Activated CD4-positive, alpha-beta T cell treated with anti-CD3 and anti-CD28 coated beads for 1 hour (primary cell): ENCODE measurements at places on chromosomes 12 and 14.

DNA sequence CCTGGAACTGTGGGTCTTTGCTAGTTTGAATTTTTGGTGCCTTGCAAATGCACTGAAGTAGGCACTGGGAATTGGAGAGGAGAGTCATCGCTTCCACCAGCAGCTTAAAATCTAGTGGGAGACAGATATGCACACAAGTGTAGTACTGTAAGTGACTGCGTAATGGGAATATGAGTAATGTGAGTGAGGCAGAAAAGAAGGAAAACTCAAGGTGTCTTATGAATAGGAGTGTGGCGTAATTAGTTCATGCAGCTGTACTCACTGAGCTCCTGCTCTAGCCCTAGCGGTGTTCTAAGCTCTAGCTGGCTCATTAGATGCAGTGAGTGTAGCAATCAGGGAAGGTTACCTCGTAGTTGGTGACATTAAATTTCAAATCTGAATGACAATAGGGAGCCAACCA, 2.8 kb downstream of the TCP11L2 start:
- DNase-seq, result no peak

DNA sequence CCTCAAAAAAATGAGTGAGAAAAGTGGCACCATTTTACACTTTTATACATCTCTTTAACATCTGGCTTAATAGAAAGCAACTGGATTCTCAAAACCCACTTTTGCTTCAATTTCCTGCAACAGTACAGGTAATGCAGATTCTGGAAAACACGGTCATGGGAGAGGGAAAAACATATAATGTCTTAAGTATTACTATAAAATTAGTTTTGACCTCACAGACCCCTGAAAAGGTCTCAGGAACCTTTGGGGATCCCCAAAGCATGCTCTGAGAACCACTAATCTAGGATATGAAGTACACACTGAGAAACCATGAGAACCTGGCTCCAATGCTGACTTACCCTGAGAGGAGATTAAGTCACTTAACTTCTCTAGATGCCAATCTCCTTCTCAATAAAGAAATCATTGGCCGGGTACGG, 64.7 kb downstream of the PPP2R5E start:
- DNase-seq, result no peak

- DNase-seq, result no peak
Observed at GRCh38 chr12:91613223-91613779, 430.7 kb upstream of the DCN start.

- no peak for DNase-seq
Observed at GRCh38 chr12:32777691-32778175, 22.0 kb upstream of the YARS2 start.

GRCh38 chr14:76729258-76729657, 32.0 kb upstream of the VASH1 start:
- no peak for DNase-seq

DNA sequence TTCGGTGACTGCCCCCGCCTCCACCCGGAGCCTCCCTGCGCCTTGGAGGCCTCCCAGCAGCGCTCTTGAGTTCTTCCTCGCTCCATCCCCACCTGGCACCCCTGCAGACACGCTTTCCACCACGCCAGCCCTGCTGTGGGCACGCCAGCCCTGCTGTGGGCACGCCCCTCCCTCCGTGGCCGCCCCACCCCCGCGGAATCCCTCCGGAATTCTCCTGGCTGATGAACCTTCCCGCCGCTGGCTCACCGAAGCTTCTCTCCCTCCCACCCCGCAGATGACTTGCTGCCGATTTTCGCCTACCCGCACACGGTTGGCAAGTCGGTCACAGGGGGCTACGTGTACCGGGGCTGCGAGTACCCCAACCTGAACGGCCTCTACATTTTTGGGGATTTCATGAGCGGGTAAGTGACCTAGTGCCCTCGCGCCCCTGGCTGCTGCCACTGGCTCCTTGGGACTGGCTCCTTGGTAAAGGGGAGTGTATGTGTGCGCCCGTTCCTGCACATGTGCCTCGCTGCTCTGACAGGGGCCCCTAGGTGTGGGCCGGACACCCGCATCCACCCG, 15.2 kb downstream of the HHIPL1 start:
- no peak for DNase-seq

GRCh38 chr14:93917141-93917540, 10.0 kb upstream of the FAM181A start:
- no peak for DNase-seq

DNA sequence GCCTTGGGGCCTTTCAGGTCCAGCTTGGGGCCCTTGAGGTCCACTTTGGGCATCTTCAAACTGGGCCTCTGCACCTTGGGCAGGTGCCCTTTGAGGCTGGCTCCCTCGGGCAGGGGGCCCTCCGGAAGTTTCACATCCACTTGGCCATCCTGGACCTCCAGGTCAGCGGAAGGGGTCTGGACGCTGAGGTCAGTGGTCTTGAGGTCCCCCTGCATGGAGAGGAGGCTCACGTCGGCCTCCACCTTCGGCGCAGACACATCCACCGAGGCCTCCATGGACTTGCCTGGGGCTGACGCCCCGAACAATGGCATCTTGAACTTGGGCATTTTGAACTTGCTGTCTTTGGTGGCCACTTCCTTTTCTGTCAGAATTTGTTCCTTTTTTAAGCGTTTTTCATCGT, 25.1 kb downstream of the AHNAK2 start:
- DNase-seq, result no peak

DNA sequence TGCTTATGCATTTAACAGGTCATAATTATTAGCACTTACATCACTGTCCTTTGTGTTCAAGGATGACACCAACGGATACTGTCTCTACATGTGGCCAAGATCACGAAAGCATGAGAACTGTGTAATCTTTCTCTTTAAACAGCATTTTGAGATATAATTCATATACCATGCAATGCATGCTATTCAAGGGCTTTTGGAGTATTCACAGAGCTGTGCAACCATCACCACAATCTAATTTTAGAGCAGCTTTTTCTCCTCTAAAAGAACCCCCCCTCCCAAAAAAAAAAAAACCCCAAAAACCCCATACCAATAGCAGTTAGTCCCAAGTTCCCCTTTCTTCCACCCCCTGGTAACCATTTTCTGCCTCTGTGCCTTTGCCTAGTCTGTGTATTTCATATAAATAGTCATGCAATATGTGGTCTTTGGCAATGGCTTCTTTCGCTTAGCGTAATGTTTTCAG, 60.6 kb downstream of the SPRING1 start:
- DNase-seq, result no peak

GRCh38 chr12:66456612-66457011, 154.3 kb downstream of the HELB start:
- no peak for DNase-seq

DNA sequence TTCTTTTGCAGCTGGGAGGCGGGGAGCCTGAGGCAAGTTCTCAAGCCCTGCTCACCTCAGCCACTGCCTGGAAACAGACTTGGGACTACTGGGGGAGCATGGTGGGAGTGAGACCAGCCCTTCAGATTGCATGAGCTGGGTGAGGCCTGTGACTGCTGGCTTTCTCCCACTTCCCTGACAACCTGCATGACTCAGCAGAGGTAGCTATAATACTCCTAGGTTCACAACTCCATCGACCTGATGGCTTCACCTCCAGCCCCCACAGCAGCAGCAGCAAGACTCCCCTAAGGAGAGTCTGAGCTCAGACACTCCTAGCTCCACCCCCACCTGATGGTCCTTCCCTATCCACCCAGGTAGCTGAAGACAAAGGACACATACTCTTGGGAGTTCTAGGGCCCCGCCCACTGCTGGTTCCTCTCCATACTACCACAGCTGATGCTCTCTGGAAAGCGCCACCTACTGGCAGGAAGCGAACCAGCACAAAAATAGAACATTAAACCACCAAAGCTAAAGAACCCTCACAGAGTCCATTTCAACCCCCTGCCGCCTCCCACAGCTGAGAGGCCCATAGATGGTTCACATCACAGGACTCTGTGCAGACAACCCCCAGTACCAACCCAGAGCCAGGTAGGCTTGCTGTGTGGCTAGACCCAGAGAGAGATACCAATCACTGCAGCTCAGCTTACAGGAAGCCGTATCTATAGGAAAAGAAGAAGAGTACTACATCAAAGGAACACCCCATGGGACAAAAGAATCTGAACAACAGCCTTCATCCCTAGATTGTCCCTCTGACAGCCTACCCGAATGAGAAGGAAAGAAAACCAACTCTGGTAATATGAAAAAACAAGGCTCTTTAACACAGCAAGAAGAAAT, 68.7 kb downstream of the RPAP3 start:
- DNase-seq, result no peak

- DNase-seq, result no peak
Observed at GRCh38 chr14:38116895-38117294, 90.8 kb upstream of the SSTR1 start.

- no peak for DNase-seq
Observed at GRCh38 chr12:26378711-26379110, 183.3 kb downstream of the SSPN start.

DNA sequence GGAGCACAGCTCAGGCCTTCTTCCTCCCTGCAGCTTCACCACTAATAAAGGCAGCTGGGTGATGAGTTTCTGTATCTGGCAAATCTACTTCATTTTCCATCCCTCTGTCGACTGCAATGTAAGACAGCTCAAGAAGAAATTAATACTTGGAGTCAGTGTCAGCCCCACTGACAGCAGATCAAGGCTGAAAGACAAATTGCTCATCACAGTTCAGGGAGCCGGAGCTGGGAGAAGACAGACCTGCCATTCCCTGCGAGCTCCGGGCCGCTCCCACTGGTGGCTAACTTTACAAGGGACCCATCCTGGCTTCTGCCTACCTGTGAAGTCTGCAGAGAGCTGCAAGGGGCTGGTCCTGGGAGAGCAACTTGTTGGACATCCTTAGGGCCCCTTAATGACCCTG, 49.8 kb downstream of the CCDC60 start:
- DNase-seq, result no peak

DNA sequence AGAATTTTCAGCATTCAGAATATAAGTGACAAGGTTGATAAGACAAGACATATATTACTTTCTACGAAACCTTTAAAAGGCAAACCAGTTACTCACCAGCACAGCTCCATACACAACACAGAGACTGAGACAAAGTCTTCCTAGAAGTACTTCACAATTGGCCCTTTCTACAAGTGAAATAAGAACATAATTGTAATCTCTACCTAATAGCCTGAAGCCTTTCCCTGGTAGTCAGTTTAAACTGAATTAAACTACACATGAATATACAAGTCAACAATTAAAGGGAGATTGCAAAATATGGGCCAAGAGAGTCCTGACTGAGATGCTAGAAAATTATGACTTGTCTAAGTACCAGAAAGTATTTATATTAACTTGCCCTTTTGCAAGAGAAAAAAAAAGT, 95.9 kb downstream of the PUS7L start:
- no peak for DNase-seq

DNA sequence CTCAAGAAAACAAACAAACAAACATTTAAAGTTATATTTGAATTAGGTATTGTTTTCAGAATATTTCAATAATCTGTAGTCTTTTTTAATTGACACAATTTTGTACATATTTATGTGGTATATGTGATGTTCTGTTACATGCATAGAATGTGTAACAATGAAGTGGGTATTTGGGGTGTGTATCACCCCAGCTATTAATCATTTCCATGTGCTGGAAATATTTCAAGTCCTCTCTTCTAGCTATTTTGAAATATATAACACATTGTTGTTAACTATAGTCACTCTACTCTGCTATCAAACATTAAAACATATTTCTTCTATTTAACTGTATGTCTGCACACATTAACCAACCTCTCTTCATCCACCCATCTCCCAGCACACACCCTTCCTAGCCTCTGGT, 32.0 kb upstream of the SIX1 start:
- no peak for DNase-seq

DNA sequence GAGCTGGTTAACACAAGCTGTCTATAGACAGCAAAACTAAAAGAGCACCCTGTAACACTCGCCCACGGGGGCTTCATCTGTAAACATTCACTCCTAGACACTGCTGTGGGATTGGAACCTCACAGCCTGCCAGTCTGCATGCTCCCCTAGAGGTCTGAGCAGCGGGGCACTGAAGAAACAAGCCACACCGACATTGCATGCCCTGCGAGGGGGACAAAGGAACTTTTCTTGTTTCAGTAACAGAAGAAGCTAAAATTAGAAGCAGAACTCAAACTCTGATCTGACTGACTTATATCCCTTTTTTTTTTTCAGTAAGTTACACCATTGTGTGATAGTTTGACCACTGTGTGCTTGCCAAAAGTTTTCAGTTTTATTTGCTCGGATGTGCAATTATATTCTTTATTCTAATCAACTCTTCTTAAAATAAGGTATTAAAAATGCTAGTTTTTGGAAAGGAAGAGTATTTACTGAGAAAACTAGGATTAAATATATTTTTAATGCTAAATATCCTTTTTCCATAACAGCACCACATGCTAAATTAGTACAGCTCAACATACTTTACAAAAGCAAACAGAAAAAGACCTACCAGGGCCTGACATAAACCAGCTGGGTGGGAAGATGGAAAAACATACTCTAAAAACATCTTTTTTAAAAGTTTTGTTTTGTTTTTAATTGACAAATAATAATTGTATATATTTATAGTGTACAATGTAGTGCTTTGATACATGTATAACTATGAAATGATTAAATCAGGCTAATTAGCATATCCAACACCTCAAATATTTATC, 100.2 kb downstream of the EPS8 start:
- no peak for DNase-seq

DNA sequence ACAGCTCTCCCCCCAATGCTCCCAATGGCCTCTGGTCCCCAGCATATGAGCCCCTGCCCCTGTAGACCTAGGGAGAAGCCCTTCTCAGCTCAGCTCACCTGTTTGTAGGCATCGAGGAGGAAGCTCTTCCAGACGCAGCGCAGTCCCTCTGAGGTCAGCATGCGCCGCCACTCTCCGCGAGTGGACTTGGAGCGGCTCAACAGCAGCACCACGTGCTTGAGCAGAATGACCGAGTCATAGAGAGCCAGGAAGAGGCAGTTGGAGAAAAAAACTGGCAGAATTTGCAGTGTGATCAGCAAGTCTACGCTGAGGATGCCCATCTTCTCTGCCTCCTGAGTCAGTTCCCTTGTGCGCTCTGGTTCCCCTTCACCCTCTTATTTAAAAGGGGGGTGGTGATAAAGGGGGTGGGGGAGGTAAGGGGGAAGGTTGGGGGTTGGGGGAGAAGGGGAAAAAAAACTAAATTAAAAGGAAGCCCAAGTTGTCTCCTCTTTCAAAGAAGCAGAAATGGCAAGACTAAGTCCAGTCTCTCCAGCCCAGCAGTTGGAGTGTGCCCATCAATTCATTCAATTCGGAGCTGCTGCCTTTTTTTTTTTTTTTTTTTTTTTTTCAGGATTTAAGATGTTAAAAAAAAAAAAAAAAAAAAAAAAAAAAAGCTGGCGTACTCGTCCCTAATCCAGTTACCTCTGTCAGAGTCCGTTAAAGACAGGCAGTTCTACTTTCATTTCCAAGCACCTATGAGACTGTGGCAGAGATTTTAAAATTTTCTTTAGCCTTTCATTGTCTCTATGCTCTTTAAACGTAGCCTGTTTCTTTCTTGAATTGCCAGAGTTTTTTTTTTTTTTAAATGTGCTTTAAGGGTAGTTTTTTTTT, at the start of gene DIO2:
Gene DIO2 (minus strand): TSS at position 352 of the 870 bp plus-strand sequence. CDS start 32 bp downstream, at position 320.
- no peak for DNase-seq
